ENCODE measurements at places on chromosomes 3 and 15. TPM values are rescaled to one million over a fixed set of nuclear protein-coding genes. Genes with fewer than 3 reads are reported as not detected.

Gene MYZAP
- 5.9 TPM for total RNA-seq

Gene DAZL
- total RNA-seq = not detected

Gene CYP19A1
- total RNA-seq = not detected

Gene COL6A5
- not detected for total RNA-seq

Gene TXNRD3
- total RNA-seq = 22.5 TPM

DNA sequence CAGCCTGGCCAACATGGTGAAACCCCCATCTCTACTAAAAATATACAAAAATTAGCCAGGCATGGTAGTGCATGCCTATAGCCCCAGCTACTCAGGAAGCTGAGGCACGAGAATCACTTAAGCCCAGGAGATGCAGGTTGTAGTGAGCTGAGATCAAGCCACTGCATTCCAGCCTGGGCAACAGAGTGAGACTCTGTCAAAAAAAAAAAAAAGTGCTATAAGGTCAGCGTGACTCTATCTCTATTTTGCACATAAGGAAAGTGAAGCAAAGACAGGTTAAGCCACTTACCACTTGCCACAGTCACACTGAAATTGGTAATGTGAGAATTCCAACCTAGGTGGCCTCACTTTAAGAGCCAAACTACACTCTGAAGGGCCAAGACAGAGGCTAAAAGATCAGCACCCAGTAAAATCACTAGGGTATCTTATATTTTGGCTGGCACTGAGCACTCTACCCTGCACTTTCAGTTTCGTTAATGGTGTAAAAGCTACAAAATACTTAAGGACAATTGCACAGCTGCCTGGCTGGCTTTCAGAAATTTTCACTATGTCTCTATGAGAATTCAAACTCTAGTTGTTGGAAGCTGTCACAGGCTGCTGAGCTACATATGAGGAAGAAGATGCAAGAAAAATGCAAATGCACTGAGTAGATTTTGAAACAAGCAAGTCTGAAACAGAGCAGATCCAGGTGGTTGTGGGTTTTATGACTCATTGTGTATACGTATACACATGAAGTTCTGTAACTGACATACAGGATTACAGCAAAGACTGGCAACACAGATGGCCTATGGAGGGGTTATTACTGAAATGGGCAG lies 32.7 kb downstream of the TRANK1 start:
- no peaks in the 10 kb centered on the region for H3K36me3 ChIP-seq
- DNase-seq = no peak
- peaks cover 16% of the 10 kb centered on the region for H3K4me1 ChIP-seq
- peak overlapping the region; percentile 9 for H3K27ac ChIP-seq
- H3K4me3 ChIP-seq = no peak overlapping the region

- H3K27ac ChIP-seq = no peak overlapping the region
- no peak for DNase-seq
- no peaks in the 10 kb centered on the region for H3K4me1 ChIP-seq
- no peak overlapping the region for H3K4me3 ChIP-seq
- H3K36me3 ChIP-seq = no peaks in the 10 kb centered on the region
- no peaks in the 10 kb centered on the region for H3K27me3 ChIP-seq
Measured at GRCh38 chr3:12904951-12905315, 63.6 kb upstream of the RPL32 start.

DNA sequence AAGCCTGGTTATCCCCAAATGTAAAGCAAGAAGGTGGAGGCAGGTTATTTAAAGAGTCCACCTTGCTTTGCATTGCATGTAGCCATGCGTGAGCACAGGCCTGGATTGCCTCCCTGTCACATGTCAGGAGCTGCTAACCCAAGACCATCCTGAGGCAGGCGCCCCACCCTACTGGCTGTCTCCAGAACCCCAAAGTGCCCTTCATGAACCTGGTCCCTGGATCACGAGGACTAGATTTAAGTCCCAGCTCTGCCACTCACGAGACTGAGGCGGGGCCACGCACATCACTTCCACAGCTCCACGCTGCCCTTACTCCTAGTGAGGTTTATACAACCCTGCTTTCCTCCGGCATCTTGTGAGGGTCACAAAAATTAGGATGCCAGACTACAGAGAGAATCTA lies 17.6 kb downstream of the MRPL46 start:
- H3K27me3 ChIP-seq = peaks cover 11% of the 10 kb centered on the region
- no peak for DNase-seq
- H3K4me1 ChIP-seq = no peaks in the 10 kb centered on the region
- no peaks in the 10 kb centered on the region for H3K36me3 ChIP-seq

DNA sequence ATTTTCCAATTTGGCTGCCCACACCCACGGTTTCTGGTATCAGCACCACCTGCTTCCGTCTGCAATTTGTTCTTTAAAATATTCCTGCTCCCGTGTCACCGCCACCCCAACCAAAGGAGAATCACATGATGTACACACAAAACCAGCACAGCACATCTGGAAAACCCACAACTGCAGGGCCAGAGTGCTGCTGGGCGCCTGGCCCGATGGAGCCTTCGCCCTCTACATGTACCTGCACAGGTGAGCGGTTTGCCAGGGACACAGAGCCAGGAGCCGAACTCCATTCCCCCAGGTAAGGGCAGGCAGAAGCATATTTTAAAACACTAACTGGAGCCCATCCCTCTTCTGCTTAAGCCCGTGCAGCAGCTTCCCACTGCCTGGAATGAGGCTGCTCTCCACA lies 75.6 kb downstream of the ADAMTS17 start:
- no peak overlapping the region for H3K4me3 ChIP-seq
- H3K27ac ChIP-seq = no peak overlapping the region
- no peaks in the 10 kb centered on the region for H3K36me3 ChIP-seq
- H3K4me1 ChIP-seq = no peaks in the 10 kb centered on the region

- no peaks in the 10 kb centered on the region for H3K27me3 ChIP-seq
- H3K4me1 ChIP-seq = no peaks in the 10 kb centered on the region
- H3K4me3 ChIP-seq = no peak overlapping the region
- DNase-seq = no peak
- 0 out of 2 replicates have a peak, but pooled peaks cover 8% of the 10 kb centered on the region for H3K36me3 ChIP-seq
Measured at GRCh38 chr3:136343446-136343845, 93.3 kb downstream of the PCCB start.

GRCh38 chr15:75197062-75197630 lies 4.5 kb upstream of the C15orf39 start:
- no peak overlapping the region for H3K4me3 ChIP-seq
- DNase-seq = no peak
- H3K36me3 ChIP-seq = no peaks in the 10 kb centered on the region

- H3K27ac ChIP-seq = no peak overlapping the region
- peaks cover 16% of the 10 kb centered on the region for H3K4me1 ChIP-seq
- no peaks in the 10 kb centered on the region for H3K27me3 ChIP-seq
- DNase-seq = no peak
Measured at GRCh38 chr3:150107429-150108175, 136.9 kb upstream of the PFN2 start.

DNA sequence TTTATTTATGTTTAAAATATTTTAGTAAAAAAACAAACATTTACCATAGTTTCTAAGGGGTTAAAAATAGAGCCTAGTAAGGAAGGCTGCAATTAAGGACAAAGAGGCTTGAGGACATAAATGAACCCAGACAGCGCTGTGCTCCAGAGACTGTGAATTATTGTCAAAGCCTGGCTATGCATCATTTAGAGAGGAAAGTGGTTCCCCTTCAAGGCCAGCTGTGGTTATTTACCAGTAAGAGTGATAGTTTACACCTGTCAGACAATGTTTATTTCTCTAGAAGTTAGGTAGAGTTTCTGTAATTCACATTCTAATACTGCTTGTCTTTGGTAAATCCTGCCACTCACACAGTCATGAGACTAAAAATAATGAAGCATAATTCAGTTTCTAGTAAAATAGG lies 32.4 kb upstream of the PIK3R4 start:
- H3K27ac ChIP-seq = no peak overlapping the region
- H3K27me3 ChIP-seq = no peaks in the 10 kb centered on the region
- H3K4me1 ChIP-seq = no peaks in the 10 kb centered on the region
- H3K36me3 ChIP-seq = no peaks in the 10 kb centered on the region
- no peak overlapping the region for H3K4me3 ChIP-seq

DNA sequence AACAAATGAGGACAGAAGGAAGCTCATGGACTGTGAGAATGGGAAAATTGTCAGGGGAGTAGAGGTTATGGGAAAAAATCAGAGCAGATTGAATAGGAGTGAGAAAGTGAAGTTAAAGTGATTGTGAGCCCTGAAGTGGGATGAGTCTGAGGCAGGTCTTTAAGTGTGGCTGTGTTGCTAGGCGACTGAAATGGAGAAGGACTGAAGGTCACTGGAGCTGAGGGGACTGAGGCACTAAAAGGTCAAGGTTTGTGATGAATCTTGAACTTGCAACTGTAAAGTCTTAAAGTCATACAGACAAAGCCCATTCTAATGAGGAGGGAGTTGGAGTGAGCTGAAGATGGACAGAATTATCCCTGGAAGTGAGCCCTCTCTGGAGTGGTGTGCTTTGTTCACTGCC lies 518.9 kb downstream of the TUSC7 start:
- no peaks in the 10 kb centered on the region for H3K4me1 ChIP-seq
- H3K27ac ChIP-seq = no peak overlapping the region
- no peaks in the 10 kb centered on the region for H3K27me3 ChIP-seq
- no peaks in the 10 kb centered on the region for H3K36me3 ChIP-seq
- DNase-seq = no peak

DNA sequence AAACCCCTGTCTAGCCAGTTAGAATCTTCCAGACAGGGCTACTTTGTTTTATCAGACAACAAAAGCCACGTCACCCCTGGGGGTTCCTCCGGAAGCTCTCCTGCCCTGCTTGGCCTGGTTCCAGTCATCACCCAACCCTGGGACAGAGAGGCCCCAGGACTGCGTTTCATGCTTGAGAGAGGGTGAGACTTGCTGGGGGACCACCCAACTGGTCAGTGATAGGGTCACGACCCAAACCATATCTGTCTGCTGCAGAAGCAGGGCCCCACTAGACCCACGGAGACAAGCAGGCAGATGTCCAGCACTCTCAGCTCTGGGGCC lies 1.2 kb downstream of the NT5DC2 start:
- no peaks in the 10 kb centered on the region for H3K27me3 ChIP-seq
- DNase-seq = no peak
- peak overlapping the region; percentile 63 for H3K4me3 ChIP-seq
- no peak overlapping the region for H3K27ac ChIP-seq

GRCh38 chr15:89087161-89087829 lies 961 bp upstream of the ABHD2 start:
- peaks cover 43% of the 10 kb centered on the region for H3K4me1 ChIP-seq
- no peaks in the 10 kb centered on the region for H3K36me3 ChIP-seq
- DNase-seq = no peak
- H3K27me3 ChIP-seq = no peaks in the 10 kb centered on the region

GRCh38 chr3:27253831-27254230 lies 115.4 kb downstream of the NEK10 start:
- no peak overlapping the region for H3K27ac ChIP-seq
- H3K36me3 ChIP-seq = no peaks in the 10 kb centered on the region
- peak; percentile 37 for DNase-seq
- H3K27me3 ChIP-seq = no peaks in the 10 kb centered on the region

GRCh38 chr3:39290255-39290654 lies 10.4 kb upstream of the CX3CR1 start:
- H3K27me3 ChIP-seq = no peaks in the 10 kb centered on the region
- H3K4me3 ChIP-seq = no peak overlapping the region
- H3K4me1 ChIP-seq = peaks cover 4% of the 10 kb centered on the region
- no peak overlapping the region for H3K27ac ChIP-seq

- H3K4me1 ChIP-seq = peaks cover 22% of the 10 kb centered on the region
- peak overlapping the region; percentile 95 for H3K27ac ChIP-seq
- H3K27me3 ChIP-seq = no peaks in the 10 kb centered on the region
- no peak for DNase-seq
- H3K36me3 ChIP-seq = no peaks in the 10 kb centered on the region
Measured at GRCh38 chr15:36429707-36430106, 149.7 kb upstream of the CDIN1 start.

DNA sequence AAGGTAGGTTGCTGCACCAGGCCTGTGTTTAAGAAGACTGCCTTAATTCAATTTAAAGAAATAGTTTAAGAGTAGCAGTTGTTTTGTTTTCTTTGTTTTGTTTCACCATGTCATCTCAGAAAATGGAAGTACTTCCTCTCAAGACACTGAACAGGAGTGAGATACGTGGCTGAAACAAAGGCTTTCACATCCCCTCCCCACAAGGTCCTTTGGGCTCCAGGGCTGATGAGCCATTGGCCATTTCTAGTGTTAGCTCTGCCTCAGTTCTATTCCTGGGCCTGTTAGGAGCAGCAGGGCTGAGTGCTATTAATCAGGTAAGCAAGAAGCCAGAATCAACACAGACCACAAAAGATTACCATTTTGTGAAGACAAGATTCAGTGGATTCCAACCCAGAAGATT lies 132.8 kb downstream of the KCNAB1 start:
- DNase-seq = no peak
- H3K36me3 ChIP-seq = no peaks in the 10 kb centered on the region
- H3K27ac ChIP-seq = no peak overlapping the region
- H3K4me3 ChIP-seq = no peak overlapping the region
- H3K4me1 ChIP-seq = no peaks in the 10 kb centered on the region

DNA sequence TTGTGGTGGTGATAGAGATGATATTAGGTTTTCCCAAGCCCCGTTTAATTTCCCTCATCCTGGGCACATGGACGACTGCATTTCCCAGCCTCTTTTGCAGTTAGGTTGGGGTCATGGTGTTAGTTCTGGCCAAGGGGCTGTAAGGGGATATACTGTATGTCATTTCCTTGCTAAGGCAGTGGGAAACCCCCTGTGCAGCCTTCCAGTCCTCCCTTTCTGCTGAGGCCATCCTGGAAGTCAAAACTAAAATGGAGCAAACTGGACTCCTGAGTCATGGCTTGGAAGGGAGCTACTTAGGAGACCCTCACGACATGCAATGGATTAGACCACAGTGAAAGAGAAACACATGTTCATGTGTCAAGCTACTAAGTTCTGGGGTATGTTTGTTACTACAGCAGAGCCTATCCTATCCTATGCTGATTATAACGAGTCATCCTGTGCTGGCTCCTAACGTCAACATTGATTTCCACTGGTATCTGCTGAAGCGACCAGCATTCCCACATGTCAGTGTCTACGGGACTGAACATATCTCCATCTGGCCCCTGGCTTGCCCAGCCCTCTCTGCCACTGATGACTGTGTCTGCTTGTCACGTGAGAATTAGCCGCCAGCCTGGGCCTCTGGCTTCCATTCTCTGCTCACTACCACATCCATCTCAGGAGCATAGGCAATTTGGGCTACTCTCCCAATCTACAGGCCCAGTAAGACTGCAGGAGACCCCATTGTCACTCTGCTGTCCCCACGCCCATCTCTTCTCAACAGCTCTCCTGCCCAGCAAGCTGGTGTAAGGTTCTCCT lies 85.6 kb upstream of the MEF2A start:
- H3K36me3 ChIP-seq = no peaks in the 10 kb centered on the region
- DNase-seq = no peak
- H3K27me3 ChIP-seq = no peaks in the 10 kb centered on the region
- no peak overlapping the region for H3K4me3 ChIP-seq
- H3K27ac ChIP-seq = no peak overlapping the region
